ENCODE measurements at places on chromosomes 4 and X. TPM values are rescaled to one million over a fixed set of nuclear protein-coding genes. Genes with fewer than 3 reads are reported as not detected.

OPRPN gene
- polyA plus RNA-seq: not detected

BMP3 gene
- 13.7 TPM for polyA plus RNA-seq

STARD8 gene
- polyA plus RNA-seq: 18.4 TPM

TLR7 gene
- 0.76 TPM for polyA plus RNA-seq

DOCK11 gene
- 20.9 TPM for polyA plus RNA-seq

AP1S2 gene
- 61.6 TPM for polyA plus RNA-seq

Data from right renal cortex interstitium (tissue), 3 donors.